Cortex of kidney (tissue), 1 donor: ENCODE measurements at places on chromosomes 12 and 14.

DNA sequence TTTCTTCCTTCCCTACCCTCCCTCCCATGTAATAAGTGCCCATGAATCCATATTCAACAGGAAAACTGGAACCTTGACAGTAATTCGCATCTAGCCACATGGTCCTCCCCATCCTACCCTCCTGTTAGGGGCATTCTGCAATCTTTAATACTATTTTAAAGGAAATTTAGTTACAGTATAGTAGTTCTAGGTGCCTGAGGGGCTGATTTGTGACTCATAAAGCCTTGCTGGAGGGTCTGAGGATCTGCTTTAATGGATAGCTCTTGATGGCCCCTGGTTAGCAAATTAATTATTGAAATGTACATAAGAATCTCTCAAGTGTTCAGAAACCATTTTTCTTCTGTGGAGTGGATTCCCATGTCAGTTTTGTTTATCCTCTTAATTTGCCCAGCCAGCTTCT lies 54.1 kb downstream of the ESRRB start:
- no peak for DNase-seq

DNA sequence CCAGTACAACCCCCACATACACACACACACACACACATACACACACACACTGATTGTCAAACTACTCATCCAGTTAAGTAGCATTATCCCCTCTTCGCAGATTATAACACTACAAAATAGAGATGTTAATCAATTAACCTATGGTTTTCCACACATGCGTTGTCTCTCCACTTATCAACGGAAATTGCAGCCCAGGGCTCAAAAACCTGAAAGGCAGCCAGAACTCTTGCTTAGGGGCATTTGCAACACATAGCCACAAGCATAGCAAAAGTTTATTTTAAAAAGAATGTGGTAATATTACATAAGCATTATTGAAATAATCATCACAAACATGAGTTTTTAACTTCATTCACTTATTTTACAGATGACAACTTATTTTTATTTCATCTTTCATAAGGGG lies 265.8 kb downstream of the SLC16A7 start:
- no peak for DNase-seq

DNA sequence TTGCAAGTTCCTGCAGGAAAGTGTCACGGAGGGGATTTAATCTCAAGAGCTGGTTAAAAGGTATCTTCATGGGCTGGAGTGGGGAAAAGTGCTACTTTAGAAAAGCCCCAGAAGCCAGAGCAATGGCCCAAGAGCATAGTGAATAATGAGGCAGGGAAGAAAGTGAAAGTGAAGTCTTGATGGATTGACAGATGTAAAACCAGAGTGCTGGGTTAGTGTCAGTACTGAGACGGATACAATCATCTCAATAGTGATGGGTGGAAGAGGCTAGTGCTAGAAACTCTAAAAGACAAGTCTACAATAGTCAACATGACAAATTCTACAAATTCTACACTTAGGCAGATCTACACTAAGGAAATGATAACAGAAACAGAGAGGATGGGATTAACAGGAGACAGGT lies 68.1 kb downstream of the CIT start:
- DNase-seq = no peak

DNA sequence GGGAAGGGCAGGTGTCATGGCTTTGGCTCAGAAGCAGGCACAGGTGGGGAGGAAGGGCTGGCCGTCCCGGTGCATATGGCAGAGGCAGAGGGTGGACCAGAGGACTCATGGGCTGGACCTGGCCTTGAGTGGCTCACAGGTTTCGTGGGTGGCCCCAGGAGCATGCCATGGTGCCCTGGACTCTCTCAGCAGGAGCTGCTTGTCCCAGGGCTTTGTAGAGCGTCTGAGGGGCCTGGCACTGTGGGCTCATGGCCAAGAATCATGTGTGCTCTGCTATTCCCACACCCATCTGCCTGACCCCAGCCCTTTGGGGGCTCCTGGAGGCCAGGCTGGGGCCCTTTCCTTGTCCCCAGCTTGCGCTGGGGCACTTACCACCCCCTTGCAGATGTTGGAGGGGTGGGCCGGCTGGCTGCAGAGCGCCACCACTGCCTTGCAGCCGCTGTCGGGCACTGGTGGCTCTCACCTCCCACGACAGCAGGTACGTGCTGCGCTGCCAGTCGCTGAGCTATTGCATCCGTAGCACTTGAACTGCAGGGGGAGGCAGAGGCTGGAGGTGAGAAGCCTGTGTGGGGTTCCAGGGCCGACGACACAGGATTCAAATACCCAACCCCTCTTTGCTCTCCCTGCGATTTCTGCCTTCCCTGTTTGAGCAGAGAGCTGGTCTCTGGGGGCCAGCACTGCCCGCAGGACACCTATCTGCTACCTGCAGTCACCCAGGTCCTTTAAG lies 187.4 kb upstream of the PRMT8 start:
- no peak for DNase-seq

DNA sequence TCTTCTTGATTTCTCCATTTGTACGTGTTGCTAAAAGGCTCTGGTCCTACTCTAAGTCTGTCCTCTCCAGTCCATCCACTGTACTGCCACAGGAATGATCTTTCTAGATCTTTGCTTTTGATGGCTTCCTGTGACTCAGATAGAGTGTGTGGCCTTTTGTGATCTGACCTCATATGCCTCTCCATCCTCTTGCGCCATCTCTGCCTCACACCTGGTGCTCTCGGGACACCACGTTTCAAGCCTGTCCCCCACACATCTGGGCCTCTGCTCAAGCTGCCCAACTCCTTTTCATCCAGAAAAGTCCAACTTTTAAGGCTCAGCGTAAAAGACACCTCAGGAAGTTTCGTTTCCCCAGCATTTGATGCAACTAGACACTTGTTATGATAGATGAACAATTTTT lies 39.0 kb downstream of the DCAF4 start:
- DNase-seq = no peak

GRCh38 chr12:94777936-94778335 lies 127.6 kb upstream of the TMCC3 start:
- DNase-seq = no peak

DNA sequence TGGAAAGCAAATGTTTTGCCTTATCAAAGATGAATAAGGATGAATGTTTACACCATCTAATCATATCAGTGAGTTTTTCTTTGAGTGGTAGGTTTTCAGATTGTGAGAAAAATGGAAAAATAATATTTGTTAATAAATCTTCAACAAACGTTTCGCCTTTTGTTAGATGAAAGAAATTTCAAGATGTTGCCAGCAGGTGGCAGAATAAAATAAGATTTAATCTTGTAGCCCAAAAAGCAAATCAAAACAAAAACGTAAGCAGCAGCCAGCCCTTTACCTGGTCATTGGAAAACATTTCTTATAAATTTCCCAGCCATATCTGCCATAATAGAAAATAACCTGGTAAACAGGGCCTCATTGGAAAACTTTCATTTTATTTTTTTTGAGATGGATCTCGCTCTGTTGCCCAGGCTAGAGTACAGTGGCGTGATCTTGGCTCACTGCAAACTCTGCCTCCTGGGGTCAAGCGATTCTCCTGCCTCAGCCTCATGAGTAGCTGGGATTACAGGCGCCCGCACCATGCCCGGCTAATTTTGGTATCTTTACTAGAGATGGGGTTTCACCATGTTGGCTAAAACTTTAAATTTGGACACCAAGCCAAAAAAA lies 15.4 kb upstream of the TMEM120B start:
- no peak for DNase-seq

- no peak for DNase-seq
Measured at GRCh38 chr14:59093902-59094301, 94.6 kb upstream of the DAAM1 start.

- DNase-seq = no peak
Measured at GRCh38 chr14:50212726-50213125, 18.7 kb downstream of the SOS2 start.

- DNase-seq = no peak
Measured at GRCh38 chr12:14833952-14834351, 9.4 kb downstream of the ART4 start.

DNA sequence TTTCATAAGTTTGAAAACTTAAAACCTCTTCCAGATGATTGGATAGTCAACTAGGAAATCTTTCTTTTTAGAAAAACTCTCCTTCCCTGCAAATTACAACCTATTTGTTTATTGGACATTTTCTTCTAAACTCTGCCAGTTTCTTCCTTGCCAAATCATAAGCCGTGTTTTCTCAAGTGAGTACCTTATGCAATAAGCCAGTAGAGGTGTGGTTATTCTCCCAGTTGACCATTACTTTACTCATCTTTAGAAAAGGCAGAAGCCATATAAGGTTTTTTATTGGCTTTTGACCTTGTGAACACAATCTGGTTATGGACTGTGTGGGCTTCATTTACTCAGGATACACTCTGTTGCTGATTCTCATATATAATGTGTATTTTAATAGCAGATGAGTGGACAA lies 14.6 kb downstream of the ACTR6 start:
- DNase-seq = no peak

- no peak for DNase-seq
Measured at GRCh38 chr12:94762259-94762942, 112.0 kb upstream of the TMCC3 start.

- no peak for DNase-seq
Measured at GRCh38 chr12:106736051-106736957, 38.2 kb upstream of the RIC8B start.

GRCh38 chr14:104438166-104438887 lies 141.2 kb upstream of the C14orf180 start:
- DNase-seq = no peak

DNA sequence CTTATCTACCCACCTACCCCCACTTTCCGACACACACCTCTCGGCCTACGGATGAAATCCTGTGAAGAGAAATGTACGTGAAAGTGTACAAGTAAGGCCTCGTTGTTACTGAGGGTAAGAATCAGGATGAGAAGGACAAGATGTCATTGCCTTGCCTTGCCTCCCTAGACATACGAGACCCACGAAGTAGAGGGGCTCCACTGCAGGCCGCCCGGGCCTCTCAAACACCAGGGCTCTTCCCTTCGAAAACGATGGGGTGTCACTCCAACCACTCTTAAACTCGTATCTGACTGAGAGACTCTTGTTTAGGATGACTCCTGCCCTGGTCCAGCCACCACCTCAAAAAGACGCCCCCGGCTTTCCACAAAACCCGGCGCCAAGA lies 498 bp downstream of the RACGAP1 start:
- no peak for DNase-seq

DNA sequence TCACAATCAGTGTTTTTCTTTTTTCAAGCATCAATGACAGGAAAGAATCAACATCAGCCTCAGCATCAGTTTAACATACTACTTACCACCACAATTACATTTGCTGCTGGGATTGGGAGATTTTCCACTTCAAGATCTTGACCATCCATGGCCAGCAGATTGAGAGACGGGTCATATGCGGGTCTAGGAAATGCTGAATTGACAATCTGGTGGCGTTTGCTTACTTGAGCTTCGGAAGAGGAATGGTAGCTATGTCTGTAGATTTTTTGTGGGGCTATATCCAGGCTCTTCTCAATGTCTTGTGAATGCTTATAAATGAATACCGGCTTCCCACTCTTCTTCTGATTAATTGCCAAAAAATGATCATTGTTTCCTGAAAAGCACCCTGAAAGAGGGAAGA lies 27.9 kb downstream of the PTPRR start:
- DNase-seq = no peak

GRCh38 chr12:79451365-79451764 lies 239.4 kb downstream of the PAWR start:
- DNase-seq = no peak

DNA sequence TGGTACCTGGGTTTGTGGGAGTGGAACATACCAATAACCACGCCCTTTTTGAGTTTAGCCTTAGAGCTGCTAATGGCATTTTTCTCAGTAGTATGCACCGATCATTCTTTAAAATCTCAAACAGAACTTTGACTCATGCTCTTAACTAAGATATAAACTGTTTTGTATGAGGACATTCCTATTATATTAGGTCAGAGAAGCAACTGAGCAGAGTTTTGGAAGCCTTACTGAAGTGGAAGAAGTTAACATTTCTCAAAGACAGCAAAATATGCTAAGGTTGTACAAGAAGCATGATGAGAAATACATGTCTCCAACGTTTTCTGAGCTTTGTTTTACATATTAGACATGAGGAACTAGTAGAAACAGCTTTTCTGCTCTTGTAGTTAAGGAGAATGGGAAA lies 819.2 kb downstream of the FSCB start:
- no peak for DNase-seq

- DNase-seq = no peak
Measured at GRCh38 chr12:114414031-114414865, 8.3 kb upstream of the TBX5 start.

DNA sequence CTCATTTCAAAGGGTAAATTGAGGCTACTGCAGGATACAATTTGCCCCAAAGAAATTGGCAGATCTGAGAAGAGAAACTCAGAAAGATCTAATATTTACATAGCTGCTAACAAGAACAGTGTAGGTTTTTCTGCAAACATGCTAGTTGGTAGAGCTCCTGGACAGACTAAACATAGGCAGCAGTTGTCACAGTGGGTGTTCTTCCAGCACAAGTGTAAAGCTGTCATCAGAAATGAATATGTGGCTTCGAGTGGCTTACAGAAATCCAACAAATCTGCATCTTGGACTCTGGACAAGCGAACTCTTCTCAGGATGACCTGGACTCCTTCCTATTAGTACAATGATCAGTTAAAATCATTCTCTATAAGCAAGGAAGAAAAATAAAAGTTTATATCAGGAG lies 5.9 kb downstream of the CBX5 start:
- no peak for DNase-seq
